ENCODE measurements at places on chromosomes 7 and 10. TPM values are rescaled to one million over a fixed set of nuclear protein-coding genes. Genes with fewer than 3 reads are reported as not detected.

The ZP3 gene
- total RNA-seq, result 2.3 TPM

The ANKRD1 gene
- not detected for total RNA-seq

The TMEM176A gene
- total RNA-seq, result not detected

The PTN gene
- not detected for total RNA-seq

The NKX2-3 gene
- total RNA-seq, result not detected

DNA sequence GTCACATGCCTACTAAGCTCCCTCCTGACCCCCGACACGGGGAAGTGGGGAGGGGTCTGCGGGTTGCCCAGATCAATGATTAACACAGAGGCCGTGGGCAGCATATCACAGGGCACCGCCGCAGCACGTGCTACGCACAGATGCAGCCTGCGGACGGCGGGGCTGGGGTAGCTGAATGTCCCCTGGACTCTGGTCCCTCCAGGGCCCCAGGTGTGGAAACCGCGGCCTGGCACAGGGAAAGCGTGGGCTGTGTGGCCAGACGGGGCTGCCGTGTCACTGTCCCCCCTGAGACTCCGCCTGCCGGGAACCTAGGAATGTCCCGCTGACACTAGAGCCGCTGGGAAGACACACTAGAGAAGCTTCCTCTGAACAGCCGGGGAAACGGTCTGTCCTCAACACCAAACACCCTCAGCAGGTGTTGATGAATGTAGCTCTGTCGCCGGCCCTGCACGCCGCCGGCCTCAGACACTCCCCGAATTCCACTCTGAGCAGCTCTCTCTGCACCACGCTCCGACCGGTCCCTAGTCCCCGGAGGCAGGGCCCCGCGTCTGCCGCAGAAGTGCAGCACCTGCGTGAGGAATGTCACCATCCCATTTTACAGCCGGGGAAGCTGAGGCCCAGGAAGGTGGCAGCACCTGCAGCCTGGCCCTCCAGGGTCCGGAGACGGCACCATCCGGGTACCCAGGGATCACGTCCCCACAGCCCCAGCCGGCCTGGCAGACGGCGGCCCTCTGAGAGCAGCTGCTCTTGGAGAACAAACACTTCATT, 33.4 kb upstream of the PDGFA start:
- DNase-seq, result no peak
- no peak overlapping the region for H3K4me3 ChIP-seq

DNA sequence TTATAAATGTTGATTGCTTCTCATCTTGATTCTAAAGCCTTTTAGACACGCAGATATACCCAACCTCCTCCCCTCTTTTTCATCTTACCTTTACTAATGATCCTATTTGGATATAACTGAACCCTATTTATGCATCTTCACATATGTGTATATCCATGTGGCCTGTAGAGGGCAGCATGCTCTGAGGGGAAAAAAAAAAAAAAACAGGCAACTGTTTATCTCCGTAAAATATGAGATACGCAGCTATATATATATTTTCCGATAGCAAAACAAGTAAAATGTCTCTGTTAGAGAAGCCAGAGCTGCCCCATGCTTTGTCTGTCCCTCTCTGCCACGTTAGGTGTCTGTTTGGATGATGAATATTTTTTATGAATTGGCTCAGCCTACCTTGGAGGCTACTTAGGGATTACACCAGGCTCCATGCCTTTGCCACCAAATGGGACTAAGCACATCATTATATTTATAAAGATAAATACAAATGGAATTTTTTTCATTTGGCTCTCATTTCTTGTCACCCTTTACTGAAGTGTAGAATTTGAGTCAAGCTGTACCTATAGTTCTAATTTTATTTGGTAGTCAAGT, 174.8 kb upstream of the FZD1 start:
- peak overlapping the region; percentile 37 for H3K4me3 ChIP-seq
- no peak for DNase-seq
- H3K27me3 ChIP-seq, result peaks cover 4% of the 10 kb centered on the region
- no peak overlapping the region for H3K27ac ChIP-seq

GRCh38 chr10:98404571-98405359, 10.2 kb downstream of the PYROXD2 start:
- no peak for DNase-seq
- H3K27me3 ChIP-seq, result no peaks in the 10 kb centered on the region
- no peaks in the 10 kb centered on the region for H3K4me1 ChIP-seq
- H3K27ac ChIP-seq, result no peak overlapping the region

DNA sequence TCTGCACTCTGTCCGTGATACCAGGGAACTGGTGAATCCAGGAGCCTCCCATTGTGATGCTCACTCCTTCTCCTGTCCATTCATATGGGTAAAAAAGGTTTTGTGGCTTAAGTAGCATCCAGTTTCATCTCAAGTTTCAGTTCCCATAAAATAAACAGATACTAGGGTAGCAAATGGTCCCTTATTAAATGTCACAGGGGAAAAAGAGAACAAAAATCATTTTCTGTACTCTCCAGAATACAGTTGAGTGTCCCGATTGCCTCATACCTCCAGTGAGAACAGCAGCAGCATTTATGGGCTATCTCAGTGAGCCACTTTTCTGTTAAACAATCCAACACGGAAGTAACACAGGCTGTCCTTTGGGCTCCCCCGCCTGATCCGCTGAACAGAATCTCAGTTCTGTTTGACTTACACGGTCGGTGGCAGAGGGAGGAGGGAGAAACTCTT, 179.6 kb downstream of the CELF2 start:
- peaks cover 95% of the 10 kb centered on the region for H3K4me1 ChIP-seq
- no peaks in the 10 kb centered on the region for H3K27me3 ChIP-seq
- H3K27ac ChIP-seq, result peak overlapping the region; percentile 91
- H3K36me3 ChIP-seq, result peaks cover 98% of the 10 kb centered on the region
- H3K4me3 ChIP-seq, result peak overlapping the region; percentile 58

DNA sequence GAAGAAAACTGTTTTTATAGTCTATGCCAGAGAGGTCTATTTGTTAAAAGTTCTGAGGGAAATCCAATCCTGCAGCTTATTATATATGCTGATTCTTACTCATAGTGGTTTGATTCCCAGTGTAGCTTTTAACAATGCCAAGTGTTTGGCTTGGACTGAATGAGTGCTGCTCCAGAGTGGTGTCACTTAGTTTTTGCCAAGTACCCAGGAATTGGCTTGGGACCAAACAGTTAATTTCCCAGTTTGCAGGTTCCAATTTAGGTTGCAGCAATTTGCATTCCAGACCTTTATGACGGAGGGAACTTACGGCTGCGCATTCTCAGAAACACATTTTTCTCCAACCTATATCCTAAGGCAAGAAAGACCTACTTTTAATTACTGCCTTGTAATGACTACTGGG, 32.4 kb downstream of the NSUN6 start:
- H3K36me3 ChIP-seq, result peaks cover 55% of the 10 kb centered on the region
- H3K27ac ChIP-seq, result no peak overlapping the region

- peaks cover 6% of the 10 kb centered on the region for H3K27me3 ChIP-seq
- no peak overlapping the region for H3K27ac ChIP-seq
- no peaks in the 10 kb centered on the region for H3K4me1 ChIP-seq
- H3K36me3 ChIP-seq, result no peaks in the 10 kb centered on the region
- no peak overlapping the region for H3K4me3 ChIP-seq
- DNase-seq, result no peak
Observed at GRCh38 chr7:158063850-158064610, 523.6 kb downstream of the PTPRN2 start.

DNA sequence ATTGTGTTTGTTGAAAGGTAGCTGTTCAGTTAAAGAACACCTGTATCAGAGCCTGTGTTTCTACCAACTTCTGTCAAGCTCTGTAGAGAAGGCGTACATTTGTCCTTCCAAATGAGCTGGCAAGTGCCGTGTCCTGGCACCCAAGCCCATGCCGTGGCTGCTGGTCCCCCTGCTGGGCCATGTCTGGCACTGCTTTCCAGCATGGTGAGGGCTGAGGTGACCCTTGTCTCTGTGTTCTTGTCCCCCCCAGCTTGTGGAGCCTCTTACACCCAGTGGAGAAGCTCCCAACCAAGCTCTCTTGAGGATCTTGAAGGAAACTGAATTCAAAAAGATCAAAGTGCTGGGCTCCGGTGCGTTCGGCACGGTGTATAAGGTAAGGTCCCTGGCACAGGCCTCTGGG, 154.9 kb downstream of the EGFR start:
- H3K4me1 ChIP-seq, result no peaks in the 10 kb centered on the region
- H3K27me3 ChIP-seq, result peaks cover 2% of the 10 kb centered on the region
- H3K27ac ChIP-seq, result no peak overlapping the region
- no peak overlapping the region for H3K4me3 ChIP-seq
- DNase-seq, result no peak

GRCh38 chr7:134919240-134919641, 67.1 kb upstream of the AGBL3 start:
- H3K27ac ChIP-seq, result no peak overlapping the region
- DNase-seq, result no peak
- no peak overlapping the region for H3K4me3 ChIP-seq
- H3K36me3 ChIP-seq, result peaks cover 2% of the 10 kb centered on the region
- no peaks in the 10 kb centered on the region for H3K4me1 ChIP-seq

DNA sequence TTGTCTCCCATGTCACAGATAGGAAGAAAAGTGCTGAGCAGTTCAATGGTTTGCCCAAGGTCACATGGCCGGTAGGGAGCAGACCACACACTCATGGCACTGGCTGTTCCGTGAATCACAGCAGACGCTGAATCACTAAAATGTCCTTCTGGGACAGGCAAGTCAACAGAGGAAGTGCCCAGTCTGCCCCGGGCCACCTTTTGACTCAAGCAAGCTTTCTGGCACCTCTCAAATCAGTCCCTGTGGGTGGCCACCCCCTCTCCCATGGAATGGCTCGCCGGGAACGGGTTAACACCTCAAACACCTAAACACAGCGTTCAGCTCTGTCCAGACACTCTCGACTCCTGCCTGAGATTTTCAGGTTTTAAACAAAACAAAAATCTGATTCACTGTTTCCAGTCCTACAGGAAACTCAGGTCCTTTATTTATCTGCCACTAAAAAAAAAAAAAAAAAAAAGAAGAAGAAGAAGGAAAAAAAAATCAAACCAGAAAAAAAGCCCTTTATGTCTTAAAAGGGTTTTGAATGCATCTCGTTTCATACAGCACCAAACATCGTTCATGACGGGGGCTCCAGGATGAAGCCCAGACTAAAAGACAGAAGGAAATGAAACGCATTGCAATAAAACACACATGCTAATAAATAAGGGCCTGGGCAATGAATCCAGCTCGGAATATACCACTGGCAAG, 15.5 kb downstream of the CARD11 start:
- no peaks in the 10 kb centered on the region for H3K27me3 ChIP-seq
- peaks cover 54% of the 10 kb centered on the region for H3K36me3 ChIP-seq
- DNase-seq, result no peak
- peak overlapping the region; percentile 87 for H3K27ac ChIP-seq
- H3K4me1 ChIP-seq, result peaks cover 67% of the 10 kb centered on the region

GRCh38 chr7:151384352-151384697, 25.5 kb downstream of the WDR86 start:
- H3K4me3 ChIP-seq, result no peak overlapping the region
- DNase-seq, result no peak
- no peaks in the 10 kb centered on the region for H3K36me3 ChIP-seq

DNA sequence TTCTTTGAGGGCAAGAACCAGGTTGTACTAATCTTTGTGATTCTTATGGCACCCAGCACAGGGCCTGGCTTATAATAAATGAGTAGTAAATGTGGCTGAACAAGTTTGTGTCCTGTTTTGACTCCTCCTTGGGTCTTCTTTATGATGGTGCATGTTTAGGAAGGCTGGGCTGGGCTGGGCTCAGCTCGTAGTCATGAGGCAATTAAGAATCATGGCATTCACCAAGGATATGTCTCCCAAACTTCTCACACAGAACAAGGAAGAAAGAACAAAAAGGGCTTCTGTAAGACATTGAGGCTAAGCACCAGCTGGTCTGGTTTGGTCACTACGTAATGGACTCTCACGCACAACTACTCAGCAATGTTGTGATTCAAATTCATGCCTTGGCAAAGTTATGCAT, 30.5 kb upstream of the YAE1 start:
- H3K27ac ChIP-seq, result no peak overlapping the region
- peaks cover 2% of the 10 kb centered on the region for H3K27me3 ChIP-seq
- no peaks in the 10 kb centered on the region for H3K36me3 ChIP-seq
- H3K4me1 ChIP-seq, result no peaks in the 10 kb centered on the region
- H3K4me3 ChIP-seq, result no peak overlapping the region

- no peak for DNase-seq
- no peaks in the 10 kb centered on the region for H3K27me3 ChIP-seq
- peak overlapping the region; percentile 39 for H3K27ac ChIP-seq
- H3K36me3 ChIP-seq, result no peaks in the 10 kb centered on the region
Observed at GRCh38 chr10:132383101-132383500, 13.9 kb upstream of the PWWP2B start.
